ENCODE measurements at places on chromosomes 11 and 22. TPM values are rescaled to one million over a fixed set of nuclear protein-coding genes. Genes with fewer than 3 reads are reported as not detected.

RAB1B gene
- 119 TPM for total RNA-seq

FGF4 gene
- not detected for total RNA-seq

APOA4 gene
- total RNA-seq: not detected

HBB gene
- total RNA-seq: 58.5 TPM

PARVG gene
- total RNA-seq: 3.1 TPM

PDHX gene
- total RNA-seq: 27.2 TPM

OR10D3 gene
- total RNA-seq: not detected

LYVE1 gene
- total RNA-seq: 35.0 TPM

C11orf16 gene
- total RNA-seq: 3.7 TPM

SLC22A9 gene
- total RNA-seq: not detected

C11orf21 gene
- not detected for total RNA-seq

P4HA3 gene
- 0.84 TPM for total RNA-seq

DHCR7 gene
- total RNA-seq: 47.6 TPM

PGA5 gene
- total RNA-seq: not detected

CARNS1 gene
- 0.45 TPM for total RNA-seq

APOA5 gene
- total RNA-seq: not detected

TYMP gene
- 14.8 TPM for total RNA-seq

BCO2 gene
- total RNA-seq: 4.5 TPM

IFITM5 gene
- total RNA-seq: not detected

NCR3LG1 gene
- total RNA-seq: 2.4 TPM

PRRG4 gene
- total RNA-seq: 0.48 TPM

BIK gene
- 15.2 TPM for total RNA-seq

AIFM3 gene
- total RNA-seq: 0.69 TPM

UPK3A gene
- total RNA-seq: not detected

MS4A14 gene
- total RNA-seq: 0.48 TPM

PKP3 gene
- 56.8 TPM for total RNA-seq

GAS2 gene
- 4.0 TPM for total RNA-seq

BIRC3 gene
- total RNA-seq: 3.6 TPM

GLB1L3 gene
- total RNA-seq: 0.11 TPM

APOA1 gene
- 19.0 TPM for total RNA-seq

GPHA2 gene
- 0.45 TPM for total RNA-seq

GAL3ST3 gene
- total RNA-seq: 0.48 TPM

C11orf54 gene
- total RNA-seq: 30.9 TPM

KRTAP5-11 gene
- total RNA-seq: not detected

SCUBE2 gene
- total RNA-seq: 3.4 TPM

CNGA4 gene
- total RNA-seq: 0.25 TPM

OR10A2 gene
- total RNA-seq: not detected

CALCA gene
- not detected for total RNA-seq

GVQW3 gene
- total RNA-seq: 2.5 TPM

PC gene
- 27.5 TPM for total RNA-seq

LRP4 gene
- 17.8 TPM for total RNA-seq

CDC42EP2 gene
- 19.9 TPM for total RNA-seq

SCUBE1 gene
- 121 TPM for total RNA-seq

SLC17A6 gene
- total RNA-seq: not detected

RCE1 gene
- 20.6 TPM for total RNA-seq

DDX10 gene
- total RNA-seq: 25.7 TPM

EMID1 gene
- total RNA-seq: 6.7 TPM
